ENCODE measurements at places on chromosomes 2 and 18.
A peak's percentile ranks its signal among the peaks of the same experiment; 100 is the strongest.

DNA sequence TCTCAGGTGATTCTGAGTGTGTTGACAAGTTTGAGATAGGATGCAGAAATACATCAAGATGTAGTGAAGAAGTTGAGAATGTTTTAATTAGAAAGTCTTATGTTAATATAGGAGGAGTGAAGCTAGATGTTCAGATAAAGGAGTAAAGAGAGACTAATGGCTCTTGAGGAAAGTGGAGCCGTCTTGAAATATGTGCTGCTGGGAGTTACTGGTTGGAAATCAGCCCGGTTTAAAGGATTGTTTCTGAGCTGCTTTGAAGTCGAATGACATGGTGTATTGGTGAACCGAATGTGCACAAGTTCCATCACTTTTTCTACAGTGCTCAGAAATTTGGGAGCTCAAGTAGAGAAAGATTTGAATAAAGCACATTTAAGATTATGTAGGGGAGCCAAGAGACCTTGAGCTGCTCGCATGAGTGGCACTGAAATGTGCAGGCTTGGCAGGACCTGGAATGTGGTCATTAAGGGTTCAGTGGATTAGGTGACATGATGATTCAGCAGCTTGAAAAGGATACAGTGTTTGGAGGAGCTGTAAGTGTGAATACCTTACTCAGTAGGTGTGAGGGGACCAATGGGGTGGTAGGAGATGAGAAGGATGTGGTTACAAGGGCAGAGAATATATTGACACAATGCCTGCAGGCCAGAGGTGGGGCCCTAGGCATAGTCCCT, 68.6 kb downstream of the CAB39 start:
- no peak for DNase-seq

- DNase-seq, result peak; percentile 30
These were observed 212.4 kb downstream of the RPIA start for GRCh38 chr2:88903749-88904353.

GRCh38 chr2:118859157-118859770, 11.8 kb upstream of the EN1 start:
- DNase-seq, result no peak

DNA sequence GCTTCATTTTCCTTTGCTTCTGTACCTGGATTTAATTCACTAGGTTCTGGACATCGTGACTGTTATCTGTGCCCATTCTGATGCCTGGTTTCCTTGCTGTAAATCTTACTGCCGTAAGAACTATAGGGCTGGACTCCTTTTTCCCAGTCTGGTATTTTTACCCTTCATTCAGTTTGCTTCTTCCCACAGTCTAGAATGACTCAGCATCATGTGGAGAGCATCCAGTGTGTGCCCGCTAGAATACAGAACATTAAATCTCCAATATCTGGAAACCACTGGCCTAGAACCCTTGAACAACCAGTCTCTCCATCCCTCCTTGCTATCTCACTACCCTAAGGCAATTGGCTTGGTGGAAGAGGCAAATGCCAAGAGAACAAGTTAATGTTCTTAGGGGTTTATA, 1075.4 kb upstream of the ZEB2 start:
- DNase-seq, result no peak

DNA sequence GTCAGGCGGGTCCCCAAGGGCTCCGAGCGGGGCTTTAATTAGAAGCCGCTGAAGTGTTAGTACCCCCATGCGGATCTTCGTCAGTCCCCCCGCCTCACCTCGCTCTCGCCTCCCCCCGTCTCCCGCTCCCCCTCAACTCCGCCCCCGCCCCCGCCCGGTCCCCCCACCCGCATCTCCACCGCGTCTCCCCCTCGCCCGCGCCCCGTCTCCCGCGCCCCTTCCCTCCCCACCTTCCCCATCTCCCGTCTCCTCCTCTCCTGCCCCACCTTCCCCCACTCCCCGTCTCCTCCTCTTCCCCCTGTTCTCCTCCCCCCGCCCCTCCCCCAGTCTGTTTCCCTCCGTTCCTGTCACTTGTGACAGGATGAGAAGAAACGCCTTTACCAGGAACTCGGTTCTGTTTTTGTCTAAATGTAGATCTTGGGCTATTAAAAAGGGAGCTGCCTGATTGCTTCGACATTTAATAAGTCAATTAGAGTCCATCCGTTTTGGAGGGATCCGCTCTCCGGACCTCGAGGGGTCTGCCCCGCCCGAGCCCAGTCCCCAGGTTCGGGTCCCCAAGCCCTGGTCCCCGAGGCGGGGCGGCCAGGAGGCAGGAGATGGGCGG, 969 bp upstream of the ALKAL2 start:
- DNase-seq, result no peak

DNA sequence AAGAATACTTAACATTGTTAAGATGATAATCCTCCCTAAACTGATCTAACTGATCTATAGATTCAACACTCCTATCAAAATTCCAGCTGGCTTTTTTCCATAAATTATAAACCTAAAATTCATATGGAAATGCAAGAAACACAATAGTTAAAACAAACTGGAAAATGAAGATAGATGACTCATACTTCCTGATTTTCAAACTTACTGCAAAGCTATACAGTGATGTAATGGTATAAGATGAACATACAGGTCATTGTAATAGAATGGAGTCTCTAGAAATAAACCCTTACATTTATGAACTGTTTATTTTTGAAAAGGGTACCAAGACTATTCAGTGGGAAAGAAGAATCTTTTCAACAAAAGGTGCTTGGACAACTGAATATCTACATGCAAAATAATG, 32.3 kb downstream of the UBXN4 start:
- no peak for DNase-seq

GRCh38 chr18:31563778-31564177, 27.9 kb upstream of the TTR start:
- no peak for DNase-seq

DNA sequence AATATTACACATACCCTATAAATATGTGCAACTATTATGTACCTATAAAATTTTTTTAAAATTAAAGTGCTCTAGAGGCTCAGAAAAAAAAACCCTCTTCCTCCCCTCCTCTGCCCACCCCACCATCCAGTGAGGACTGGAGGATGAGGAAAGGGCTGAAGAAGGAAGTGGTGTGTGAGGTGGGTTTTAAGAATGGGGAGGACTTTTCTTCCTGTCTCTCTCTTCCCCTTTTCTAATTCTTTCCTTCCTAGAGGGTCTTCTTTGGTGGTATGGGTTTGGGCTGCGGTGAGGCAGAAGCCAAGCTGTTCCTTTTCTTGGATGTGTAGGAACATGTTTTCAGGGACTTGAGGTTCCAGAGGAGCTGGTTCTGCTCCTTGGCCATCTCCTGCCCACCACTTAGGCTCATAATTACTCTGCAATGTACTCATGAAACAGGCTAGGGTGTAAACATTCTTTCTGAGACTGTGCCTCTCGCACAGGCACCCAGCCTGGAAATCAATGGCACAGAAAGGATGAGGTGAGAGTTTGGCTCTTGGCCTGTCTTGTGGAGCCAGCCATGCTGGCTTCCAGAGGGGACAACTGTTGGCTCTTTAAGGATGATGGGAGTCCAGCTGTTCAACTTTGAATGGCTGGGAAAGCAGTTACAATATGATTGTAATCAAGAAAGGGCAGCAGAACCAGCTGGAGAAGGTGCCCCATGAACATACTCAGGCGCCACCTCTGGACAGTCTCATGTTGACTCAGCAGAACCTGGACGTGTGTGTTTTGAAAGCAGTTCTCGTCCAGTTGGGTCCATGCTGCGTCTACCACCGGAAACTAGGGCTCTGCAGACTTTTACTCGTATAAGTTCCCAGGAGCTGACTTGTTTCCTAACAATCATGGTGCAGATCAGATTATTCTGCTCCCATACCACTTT, 38.3 kb downstream of the IL1RL2 start:
- DNase-seq, result no peak

DNA sequence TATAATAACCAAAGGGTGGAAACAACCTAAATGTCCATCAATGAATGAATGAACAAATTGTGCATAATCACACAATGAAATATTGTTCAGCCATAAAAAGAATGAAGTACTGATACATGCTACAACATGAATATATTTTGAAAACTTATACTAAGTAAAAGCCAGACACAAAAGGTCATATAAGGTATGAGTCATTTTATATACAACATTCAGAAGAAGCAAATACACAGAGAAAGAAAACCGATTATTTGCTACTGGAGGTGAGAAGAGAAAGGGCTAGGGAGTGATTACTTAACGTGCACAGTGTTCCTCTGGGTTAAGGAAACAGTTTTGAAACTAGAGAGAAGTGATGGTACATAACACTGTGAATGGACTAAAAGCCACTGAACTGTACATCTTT, 105.3 kb downstream of the GORASP2 start:
- peak; percentile 50 for DNase-seq

- no peak for DNase-seq
These were observed 44.9 kb downstream of the SERTAD2 start for GRCh38 chr2:64608867-64609226.

GRCh38 chr2:70314640-70315039, 12.8 kb upstream of the FAM136A start:
- DNase-seq, result no peak

- no peak for DNase-seq
These were observed 59.0 kb downstream of the SDC1 start for GRCh38 chr2:20165677-20166509.

- DNase-seq, result peak; percentile 39
These were observed 113.9 kb downstream of the PTPN4 start for GRCh38 chr2:119873350-119874315.

DNA sequence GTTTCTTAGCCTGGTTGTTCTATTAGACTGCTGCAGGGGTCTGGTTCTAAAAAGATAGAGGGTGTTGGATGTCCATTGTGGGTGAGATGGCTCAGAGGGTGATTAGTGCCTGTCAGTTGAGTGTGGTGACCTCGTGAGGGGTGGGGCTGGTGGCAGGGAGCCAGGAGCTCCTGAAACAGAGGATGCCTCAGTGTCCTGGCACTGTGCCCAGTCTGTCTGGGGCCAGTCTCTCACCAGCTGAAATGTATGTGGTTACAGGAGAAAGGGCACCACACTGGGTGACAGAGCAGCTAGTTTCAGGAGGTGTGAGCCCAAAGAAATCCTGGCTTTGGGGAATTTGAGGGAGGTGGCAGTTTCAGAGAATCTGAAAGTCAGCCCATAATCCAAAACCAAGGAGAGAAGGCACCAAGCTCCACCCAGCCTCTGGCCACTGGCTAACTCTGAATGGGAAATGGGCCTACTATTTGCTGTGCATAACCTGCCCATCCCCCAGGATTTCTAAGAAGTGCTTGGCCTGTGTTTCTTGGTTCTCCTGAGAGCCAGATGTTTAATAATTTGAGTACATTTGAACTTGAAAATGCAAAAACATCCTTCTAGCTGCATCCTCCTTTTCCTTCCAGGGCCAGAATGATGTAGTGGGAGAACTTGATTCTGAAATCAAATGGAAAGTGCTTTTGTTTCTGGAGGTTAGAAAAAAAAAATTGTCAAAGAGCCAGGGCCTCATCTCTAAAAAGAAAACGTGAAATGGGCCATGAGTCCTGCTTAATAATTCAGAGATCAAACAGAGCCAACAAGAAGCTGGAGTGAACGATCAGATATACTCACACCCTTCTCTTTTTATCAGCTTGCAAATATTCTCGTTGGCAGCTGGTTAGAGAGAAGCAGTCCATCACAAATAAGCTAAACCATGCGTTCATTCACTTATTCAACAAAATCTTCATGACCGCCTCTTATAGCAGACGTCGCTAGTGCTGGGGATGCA, 92.3 kb downstream of the B3GNT2 start:
- DNase-seq, result peak; percentile 80

DNA sequence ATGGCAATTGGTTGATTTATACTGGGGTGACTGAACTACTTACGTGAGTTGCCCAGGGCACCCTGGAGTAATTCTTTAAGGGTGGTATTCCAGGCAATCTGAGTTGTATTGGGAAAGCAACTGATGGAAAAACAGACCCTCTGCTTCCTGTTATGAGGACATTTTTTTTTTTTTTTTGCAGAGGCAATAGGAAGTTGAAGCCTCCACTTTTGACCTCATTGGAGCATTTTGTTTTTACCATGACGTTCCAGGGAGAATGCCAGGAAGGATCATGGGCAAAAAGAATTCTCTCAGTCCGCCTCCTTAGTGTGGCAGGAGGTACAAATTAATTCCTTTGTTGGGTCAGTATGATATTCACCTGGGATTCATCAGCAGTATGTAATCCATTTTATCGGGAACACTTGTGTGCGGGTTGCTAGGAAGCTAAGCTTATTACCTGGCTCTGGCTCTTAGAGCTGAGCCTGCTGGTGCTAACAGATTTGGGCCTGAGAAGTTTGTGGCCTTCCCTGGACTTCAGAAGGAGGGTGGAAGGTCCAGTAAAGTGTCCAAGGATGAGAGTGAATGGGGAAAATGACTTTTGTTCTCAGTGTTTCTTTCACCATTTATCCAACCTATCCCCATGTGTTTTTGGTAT, 272.9 kb upstream of the EPAS1 start:
- DNase-seq, result no peak

DNA sequence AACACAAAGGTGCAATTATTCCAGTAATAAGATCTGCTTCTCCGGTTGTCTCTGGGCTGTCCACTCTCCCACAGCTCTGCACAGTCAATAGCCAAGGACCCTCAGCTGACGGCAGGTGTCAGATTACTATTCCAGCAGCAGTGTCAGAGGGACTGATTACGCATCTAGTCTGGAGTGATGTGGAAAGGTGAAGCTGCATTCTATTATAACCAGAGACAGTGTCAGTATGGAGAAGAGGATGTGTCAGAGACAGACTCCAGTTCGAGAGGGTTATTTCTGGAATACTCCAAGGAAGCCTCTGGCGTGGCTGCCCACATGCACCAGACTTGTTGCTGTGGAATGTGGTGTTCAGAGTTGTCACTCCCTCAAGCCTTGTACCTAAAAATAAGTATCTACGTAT, 163.6 kb upstream of the TMEM200C start:
- DNase-seq, result no peak

- DNase-seq, result no peak
These were observed 112.1 kb downstream of the DTNB start for GRCh38 chr2:25561136-25561850.

- no peak for DNase-seq
These were observed 184.6 kb upstream of the BOD1L2 start for GRCh38 chr18:56962322-56962721.

DNA sequence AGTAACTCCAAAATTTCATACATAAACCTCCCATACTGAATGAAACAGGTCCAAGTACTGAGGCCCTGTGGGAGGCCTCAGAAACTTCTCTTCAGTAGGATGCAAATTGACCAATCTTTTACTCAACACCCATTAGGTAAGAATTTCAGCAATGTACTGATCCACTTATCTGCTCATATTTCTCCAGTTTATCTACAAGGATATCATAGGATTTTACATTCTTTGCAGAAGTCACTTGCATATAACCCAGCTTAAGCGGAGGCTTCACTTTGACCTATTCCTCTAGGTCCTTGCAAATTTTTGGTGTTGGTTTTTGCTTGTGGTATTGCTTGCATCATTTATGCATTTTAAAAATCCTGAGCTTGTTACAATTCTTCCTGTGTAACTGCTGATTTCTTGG, 28.8 kb upstream of the SLC3A1 start:
- DNase-seq, result no peak

- no peak for DNase-seq
These were observed 27.4 kb downstream of the HPCAL1 start for GRCh38 chr2:10329880-10330699.

DNA sequence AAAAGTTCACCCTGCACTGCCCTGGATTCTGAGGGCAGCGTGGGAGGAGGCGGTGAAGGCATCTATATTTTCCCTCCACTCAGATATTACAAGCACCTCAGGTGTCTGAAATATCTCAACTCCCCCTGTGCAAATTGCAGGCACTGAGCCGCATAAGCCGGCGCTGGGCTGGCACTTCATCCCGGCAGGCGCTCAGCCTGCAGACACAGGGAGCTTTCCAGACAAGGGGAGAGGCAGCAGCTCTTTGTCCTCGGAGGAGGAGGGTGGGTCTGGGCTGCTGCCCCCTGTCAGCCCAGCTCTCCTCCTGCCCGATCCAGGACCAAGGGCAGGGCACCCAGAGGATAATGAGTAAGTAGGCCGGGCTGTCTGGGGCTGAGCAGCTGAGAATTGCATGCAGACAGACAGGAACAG, 189.3 kb upstream of the MYT1L start:
- no peak for DNase-seq
